PC-9 (cell line): ENCODE measurements at places on chromosomes 2 and 18.

GRCh38 chr2:233468047-233468740 is 98.4 kb downstream of the USP40 start:
- no peak for DNase-seq

GRCh38 chr2:263022-263738 is 652 bp downstream of the SH3YL1 start:
- DNase-seq: no peak

DNA sequence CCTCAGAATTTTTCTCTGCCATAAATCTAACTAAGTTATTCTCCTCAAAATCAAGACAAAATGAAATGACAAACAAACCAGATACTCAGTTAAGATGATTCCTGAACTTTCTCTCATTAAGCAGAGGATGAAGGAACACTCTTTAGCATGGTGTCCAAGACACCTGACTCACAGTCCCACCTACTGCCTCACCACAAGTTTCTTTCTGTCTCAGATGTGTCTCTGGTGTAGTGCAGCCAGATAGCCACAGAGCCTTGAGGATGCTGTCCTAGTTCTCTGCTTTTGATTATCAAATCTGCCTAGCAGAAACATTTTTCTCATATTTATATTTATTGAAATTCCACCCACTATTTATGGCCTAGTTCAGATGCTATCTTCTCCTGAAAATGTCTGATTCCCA is 103.6 kb upstream of the TMEM200C start:
- DNase-seq: no peak

DNA sequence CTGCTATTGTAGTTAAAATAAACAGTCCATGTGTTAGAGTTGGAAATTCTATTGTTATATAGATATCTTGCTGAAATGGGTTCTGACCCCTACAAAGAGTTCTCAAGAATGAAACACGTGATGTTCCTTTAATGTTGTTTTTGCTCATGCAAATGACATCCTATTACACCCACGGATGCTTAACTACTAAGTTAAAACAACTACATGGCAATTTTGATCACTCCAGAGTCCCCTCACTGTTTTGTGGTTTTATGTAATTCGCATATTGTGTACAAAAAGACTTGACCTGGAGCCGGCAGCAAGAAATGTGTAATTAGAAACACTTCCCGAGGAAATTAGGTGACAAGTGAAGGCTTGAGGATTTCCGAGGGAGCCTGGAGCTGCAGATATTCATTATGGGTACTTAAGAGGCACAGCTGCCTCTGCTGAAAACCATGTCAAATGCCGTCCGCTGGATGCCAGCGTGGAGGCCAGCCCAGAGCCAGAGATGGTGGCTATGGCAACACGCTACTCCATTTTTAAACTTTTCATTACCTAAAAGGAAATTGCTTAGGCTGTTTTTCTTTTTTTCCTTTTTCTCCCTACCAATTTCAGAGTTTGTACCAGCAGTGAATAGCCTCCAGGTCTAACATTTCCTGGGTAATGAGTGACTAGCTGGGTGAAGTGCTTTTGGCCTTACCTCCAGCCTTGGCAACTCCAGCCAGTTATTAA is 21.0 kb upstream of the CABLES1 start:
- no peak for DNase-seq

DNA sequence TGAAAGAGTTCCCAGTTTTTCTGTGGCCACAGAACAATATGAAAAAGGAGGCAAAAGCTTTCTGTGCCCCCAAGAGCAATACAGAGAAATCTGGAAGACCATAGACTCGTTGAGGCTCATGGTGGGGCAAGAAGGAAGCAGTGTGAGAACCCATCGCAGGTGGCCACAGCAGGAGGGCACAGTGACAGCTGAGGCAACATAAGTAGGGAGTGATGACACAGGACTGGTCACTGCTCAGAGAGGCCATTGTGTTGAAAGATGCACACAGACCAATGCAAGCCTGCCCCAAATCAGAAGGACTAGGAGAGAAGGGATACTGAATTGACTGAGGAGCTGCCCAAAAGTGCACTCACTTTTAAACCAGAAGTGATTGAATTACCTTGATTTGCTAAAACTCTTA is 483.6 kb downstream of the EPHA4 start:
- DNase-seq: no peak

- DNase-seq: peak; percentile 53
These were observed 3.8 kb upstream of the UXS1 start for GRCh38 chr2:106197878-106198277.

DNA sequence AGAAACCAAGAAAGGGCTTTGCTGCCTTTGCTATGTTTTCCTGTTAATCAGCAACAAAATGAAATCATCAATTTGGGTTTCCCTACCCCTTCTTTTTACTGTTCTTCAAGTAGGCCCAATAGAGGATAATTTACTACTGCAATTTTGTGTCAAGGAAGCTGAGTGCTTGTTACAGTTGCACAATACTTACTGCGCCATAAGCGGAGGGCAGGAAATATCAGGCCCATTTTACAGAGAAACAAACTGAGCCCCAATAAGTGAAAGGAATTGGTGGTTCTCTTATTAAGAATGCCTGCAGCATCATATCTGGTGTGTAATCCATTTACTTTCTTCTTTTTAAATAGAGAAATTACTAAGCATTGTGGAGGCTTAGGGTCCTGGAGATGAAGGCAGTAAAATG is 9.3 kb upstream of the LBH start:
- DNase-seq: no peak

GRCh38 chr2:54546518-54546917 is 90.4 kb downstream of the SPTBN1 start:
- no peak for DNase-seq

DNA sequence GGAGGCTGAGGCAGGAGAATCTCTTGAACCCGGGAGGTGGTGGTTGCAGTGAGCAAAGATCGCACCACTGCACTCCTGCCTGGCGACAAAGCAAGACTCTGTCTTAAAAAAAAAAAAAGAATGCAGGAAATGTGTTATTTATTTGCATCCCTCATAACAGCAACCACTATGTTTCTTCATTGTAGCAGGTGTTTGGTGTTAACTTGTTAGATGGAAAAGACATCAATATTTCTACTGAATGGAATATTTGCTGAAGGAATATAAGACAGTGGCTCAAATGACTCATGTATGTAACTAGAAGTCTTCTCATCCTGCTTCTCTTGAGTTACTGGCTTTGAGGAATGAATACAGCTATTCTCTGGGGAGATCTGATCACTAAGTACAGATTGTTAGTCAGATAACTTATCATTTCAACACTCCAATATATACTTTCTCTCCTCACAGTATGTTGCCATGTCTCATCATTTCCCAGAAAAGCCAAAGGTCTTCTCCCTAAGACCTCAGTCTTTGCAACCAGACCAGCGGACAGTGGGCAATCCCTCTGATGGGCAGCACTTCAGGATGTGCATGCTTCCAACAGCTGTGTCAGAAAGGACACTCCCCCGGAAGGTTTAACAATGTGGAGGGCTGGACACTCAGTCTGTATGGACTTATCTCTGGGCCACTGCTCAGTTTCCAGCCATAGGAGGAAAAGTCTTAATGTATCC is 104.4 kb upstream of the STK17B start:
- peak; percentile 48 for DNase-seq

GRCh38 chr18:48825101-48825745 is 125.5 kb downstream of the SMAD7 start:
- DNase-seq: no peak

GRCh38 chr18:24827501-24827900 is 367.1 kb downstream of the HRH4 start:
- no peak for DNase-seq

DNA sequence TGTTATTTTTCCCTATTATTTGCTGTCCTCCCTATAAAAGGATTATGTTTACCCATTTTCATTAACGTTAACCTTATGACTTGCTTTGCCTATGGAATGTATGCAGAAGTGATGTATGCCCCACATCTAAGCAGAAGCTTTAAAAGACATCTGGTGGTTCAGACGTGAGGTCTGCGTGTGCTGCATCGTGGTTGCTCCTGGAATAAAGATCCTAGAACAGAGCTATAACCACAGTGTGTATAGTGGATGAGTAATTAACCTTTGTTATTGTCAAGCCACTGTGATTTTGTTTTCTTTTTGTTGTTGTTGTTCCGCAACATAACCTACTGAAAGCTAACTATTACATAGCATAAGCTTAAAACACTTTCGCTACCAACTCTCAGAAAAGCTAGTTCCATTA is 20.9 kb upstream of the CFAP36 start:
- DNase-seq: no peak

GRCh38 chr2:99775585-99775984 is 285.8 kb upstream of the REV1 start:
- no peak for DNase-seq

GRCh38 chr2:203951366-203951902 is 14.9 kb downstream of the ICOS start:
- DNase-seq: no peak

DNA sequence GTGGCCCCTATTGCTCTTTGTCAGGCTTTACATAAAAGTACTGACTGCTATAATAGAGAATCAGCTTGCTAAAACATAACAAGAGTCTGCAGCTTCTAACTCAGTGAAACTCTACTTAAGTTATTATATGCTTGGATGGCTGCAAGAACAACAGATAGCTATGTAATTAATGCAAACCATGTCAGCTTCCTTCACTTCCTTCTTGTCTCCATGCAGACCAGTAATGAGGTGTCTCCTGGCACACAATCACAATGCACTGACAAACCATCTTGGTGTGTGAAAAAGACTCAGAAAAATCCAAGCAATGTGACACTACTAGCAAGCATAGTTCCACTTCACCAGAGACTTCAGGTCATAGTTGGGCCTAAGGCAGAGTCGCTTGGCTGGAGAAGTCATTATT is 2068.9 kb upstream of the PIK3C3 start:
- DNase-seq: no peak

- peak; percentile 50 for DNase-seq
These were observed 16.4 kb upstream of the CYP1B1 start for GRCh38 chr2:38092196-38092902.

DNA sequence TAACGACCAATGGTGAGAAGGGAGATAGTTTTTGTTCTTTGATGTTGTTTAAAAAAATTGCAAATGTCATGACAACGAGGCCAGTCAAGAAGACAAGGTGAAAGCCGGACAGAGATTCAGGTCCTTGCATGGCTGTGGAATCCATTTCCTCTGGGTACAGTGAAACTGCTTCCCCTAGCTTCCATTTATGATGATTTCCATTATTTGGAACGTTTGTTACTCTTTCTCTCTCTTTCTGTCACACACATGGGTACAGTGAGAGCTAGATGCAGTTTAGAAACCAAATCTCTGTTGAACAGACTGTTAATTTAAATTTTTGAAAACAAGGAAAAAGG is 57.4 kb upstream of the MSH2 start:
- DNase-seq: no peak

DNA sequence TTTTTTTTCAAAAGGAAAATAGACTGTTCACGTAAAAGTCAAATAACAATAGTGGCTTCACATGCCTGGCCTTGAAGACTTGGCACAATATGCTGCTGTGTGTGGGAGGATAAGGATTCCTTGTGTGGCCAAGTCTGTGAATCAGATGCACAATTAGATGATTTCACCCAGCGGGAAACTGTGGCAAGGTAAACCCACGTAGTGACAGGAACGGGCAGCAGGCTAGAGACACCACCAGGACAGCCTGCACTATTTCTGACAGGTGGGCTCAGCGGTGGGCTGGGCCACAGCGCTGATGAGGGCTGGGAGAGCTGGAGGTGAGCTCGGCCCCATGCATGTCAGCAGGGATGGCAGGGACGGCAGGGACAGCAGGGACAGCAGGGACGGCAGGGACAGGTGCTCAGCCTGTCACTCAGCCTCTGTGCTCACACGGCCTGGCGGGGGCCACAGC is 21.6 kb downstream of the SNORC start:
- no peak for DNase-seq

GRCh38 chr2:204156456-204156855 is 219.9 kb downstream of the ICOS start:
- no peak for DNase-seq

GRCh38 chr2:217396165-217396564 is 536.3 kb upstream of the TNP1 start:
- no peak for DNase-seq

DNA sequence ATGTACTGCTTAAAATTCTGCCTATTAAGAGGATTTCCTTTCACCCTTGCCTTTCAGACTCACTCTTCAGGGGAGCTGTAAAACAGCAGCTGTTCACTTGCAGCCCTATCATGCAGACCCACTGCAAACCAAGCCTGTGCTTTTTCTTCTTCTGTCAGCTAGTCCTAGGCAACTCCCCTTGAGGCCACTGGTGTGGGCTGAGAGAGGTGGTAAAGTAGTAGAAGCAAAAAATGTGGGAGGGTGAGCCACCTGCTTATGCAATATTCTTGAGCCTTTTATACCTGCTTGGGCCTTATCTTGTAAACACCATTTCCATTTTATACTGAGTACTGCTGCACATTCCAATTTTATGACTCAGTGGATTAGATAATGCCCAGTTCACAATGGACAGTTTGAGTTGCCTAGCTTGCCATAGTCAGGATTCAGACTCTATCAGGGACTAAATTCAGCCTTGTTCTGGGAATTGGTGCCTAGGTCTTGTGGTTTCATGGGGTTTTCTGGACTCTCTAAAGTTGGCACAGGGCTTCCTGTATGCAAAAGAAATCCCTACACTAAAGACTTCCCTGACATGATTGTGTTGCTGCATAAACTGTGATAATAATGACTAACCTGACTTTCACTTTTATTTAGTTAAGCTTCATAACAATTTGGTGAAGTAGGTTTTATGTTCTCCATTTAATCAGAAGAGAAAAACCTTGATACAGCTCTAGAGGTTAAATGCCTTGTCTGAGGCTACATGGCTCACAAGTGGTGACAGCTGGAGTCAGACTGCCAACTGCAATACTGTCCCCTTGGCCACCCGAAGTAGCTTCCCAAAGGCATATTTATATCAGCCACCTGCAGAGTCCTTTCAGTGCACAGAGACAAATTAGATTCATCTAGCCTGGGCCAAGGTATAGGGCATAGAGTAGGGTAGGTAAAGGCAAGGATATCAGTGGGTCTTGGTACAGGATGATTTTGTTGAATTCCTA is 47.4 kb upstream of the KDM3A start:
- peak; percentile 56 for DNase-seq

DNA sequence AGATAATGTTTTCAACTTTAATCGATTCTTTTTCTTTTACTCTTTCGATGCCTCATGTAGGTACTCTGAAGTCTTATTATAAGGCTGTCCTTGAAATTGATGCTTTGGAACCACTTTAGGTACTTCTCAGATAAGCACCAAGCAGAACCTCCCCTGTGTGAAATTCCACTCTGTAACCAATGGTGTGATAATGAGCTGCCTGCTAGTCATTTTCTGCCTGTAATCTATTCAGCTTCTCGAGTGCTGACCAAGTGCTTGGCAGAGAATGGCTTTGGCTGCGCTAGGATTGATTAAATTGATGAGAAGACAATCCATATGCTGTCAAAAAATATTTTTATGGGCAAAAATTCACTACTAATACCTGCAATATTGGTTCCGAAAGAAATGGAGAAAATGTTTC is 132.1 kb upstream of the STON1 start:
- DNase-seq: no peak

- no peak for DNase-seq
These were observed 109.8 kb upstream of the LTBP1 start for GRCh38 chr2:32836933-32837332.

DNA sequence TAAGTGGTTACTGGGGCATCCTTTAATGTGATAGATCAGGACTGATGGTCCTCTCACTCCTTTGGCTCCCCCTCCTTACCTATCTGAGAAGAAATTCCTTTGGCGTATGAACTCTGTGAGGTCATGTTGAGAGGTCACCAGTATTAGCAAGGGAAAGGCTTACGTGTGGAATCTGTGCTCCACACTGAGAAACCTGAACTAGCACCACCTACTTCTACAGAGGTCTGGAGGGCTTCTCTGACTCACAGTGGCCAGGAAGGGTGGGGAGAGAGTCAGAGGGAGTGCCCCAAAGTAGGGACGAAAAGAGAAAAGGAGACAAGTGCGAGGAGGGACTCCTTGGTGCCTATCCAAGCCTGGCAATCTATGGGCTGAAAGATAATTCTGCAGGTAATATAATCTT is 348.6 kb downstream of the TNS1 start:
- no peak for DNase-seq
